ENCODE measurements at places on chromosomes 2 and 18.

DNA sequence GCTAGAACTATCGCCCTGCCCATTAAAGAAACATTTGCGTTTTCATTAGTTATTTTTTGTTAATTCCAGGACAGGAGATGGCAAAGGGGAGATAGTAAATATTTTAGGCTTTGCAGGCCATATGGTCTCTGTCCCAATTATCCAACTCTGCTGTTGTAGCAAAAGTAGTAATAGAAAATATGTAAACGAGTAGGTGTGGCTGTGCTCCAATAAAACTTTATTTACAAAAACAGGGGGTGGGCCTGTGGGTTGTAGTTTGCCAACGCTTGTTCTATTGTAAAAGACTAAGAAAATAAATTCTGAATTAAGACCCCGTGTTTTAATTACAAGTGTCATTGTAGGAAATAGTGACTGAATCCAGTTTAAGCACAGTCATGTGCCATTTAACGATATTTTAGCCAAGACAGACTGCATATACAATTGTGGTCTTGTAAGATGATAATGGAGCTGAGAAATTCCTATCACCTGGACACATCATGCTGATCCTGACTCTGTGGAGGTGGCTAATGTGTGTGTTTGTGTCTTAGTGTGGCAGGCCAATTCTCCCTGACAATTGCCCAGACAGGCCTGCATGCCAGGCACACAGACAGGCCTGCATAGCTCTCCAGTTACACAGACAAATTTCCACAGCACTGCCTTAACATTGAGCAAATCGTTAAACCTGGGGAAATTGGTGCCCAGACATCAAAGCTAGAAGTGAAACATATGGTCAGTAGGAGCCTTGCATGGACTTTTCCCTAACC, 76.4 kb downstream of the SKA1 start:
- DNase-seq: no peak

DNA sequence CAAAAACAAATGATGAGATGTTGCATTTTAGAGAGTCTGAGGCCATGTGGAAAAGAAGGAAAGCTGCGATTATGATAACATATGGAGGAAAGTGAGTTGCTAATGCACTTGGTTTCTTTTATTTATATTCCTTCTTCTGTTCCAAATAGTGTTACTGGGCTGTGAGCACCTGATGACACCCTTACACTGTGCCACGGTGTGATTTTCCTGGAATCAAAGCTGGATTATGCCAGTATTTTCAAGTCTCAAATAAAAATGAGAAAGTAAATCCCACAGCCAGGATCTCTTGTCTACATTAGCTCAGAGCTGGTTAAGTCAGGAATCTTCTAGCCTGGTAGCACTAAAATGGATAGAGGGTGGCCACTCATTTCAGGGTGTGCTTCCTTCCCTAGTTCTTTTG, 670.8 kb downstream of the TDRD15 start:
- no peak for DNase-seq

DNA sequence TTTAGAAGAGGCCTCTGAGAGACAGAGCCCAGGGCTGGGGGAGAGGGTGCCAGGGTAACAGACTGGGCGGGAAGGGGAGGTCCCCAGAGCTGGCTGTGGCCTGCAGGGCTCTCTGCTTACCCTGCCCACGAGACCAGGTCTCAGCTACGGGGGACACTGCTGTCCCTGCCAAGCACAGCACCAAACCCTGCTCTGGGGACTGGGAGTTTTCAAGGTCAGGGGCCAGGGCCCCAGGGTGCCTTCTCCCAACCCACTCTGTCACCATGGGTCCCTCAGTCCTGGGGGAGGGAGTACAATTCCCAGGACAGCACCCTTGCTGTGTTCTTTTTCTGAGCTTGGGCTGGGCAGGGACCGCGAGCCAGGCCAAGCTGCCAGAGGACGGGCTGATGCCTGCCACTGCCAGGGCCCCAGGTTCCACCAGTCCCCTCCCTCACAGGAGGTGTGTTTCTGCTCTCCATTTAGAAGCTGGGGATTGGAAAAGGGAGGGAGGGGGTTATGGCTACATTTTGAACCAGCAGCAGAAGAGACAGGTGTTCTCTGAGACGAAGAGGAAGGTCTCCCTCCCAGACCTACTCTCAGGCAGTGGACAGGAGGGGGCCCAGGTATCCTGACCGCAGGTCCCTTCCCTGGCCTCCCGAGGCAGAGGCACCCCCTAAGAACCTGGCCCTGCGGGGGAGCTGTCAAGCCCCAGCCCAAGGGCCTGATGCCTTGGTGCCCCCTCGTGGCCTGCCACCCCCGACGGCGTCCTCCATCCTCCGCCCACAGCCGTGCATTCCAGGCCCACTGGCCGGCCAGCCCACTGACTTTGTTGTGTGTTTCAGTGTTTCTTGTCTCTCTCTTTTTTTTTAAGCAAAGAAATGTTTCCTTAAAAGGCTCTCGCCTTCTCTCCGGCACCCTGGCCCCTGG, 80.4 kb downstream of the TNS1 start:
- no peak for DNase-seq

- DNase-seq: no peak
Measured at GRCh38 chr18:3903337-3903736, 453.4 kb downstream of the TGIF1 start.

GRCh38 chr2:171345971-171346722, 87.6 kb downstream of the METTL8 start:
- no peak for DNase-seq

All from stimulated activated CD4-positive, alpha-beta T cell treated with anti-CD3 and anti-CD28 coated beads, Interleukin-15, amount 100 ng/mL, for 48 hours (primary cell).